ENCODE measurements at places on chromosomes 2 and 18. TPM values are rescaled to one million over a fixed set of nuclear protein-coding genes. Genes with fewer than 3 reads are reported as not detected.

The MZT2B gene
- total RNA-seq, result 240 TPM

The MRPL53 gene
- total RNA-seq, result 90.3 TPM

DNA sequence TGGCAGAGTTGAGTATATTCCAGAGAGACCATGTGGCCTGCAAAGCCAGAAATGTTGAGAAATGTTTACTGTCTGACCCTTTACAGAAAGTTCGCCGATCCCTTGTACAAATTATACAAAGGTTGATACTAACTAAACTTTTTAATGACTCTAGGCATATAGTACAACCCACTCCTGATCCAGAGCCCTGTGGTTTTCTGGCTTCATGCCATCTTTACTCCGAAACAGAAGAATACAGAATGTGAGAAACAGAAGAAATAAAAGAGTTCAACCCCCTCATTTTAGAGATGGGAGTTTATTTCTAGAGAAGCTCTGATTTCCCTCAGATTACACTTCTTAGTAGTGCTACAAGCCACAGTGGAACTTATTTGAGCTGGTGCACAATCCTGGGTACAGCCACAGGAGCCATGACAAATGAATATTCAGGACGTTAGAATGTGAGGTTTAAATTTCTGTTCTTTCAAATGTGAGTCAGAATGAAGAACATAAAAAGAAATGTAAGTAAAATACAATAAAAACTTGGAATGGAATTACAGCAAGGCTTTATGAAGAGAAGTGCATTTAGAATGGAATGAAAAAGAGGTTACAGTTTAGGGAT lies 38.0 kb upstream of the SMCHD1 start:
- DNase-seq, result no peak
- no peak overlapping the region for H3K27ac ChIP-seq
- no peaks in the 10 kb centered on the region for H3K36me3 ChIP-seq
- H3K4me1 ChIP-seq, result no peaks in the 10 kb centered on the region
- H3K27me3 ChIP-seq, result no peaks in the 10 kb centered on the region
- no peak overlapping the region for H3K4me3 ChIP-seq

GRCh38 chr2:141186413-141187074 lies 944.3 kb downstream of the LRP1B start:
- H3K27ac ChIP-seq, result no peak overlapping the region
- no peak for DNase-seq
- no peaks in the 10 kb centered on the region for H3K36me3 ChIP-seq
- H3K4me1 ChIP-seq, result no peaks in the 10 kb centered on the region

- no peaks in the 10 kb centered on the region for H3K4me1 ChIP-seq
- H3K27me3 ChIP-seq, result no peaks in the 10 kb centered on the region
- H3K27ac ChIP-seq, result no peak overlapping the region
- DNase-seq, result no peak
- H3K4me3 ChIP-seq, result no peak overlapping the region
Observed at GRCh38 chr2:69992310-69993047, 31.0 kb upstream of the ASPRV1 start.

- no peak for DNase-seq
- no peaks in the 10 kb centered on the region for H3K4me1 ChIP-seq
- H3K4me3 ChIP-seq, result no peak overlapping the region
- no peaks in the 10 kb centered on the region for H3K27me3 ChIP-seq
Observed at GRCh38 chr2:238598802-238599530, 172.2 kb downstream of the ASB1 start.

- no peaks in the 10 kb centered on the region for H3K4me1 ChIP-seq
- H3K27me3 ChIP-seq, result no peaks in the 10 kb centered on the region
- no peak overlapping the region for H3K4me3 ChIP-seq
- H3K27ac ChIP-seq, result no peak overlapping the region
Observed at GRCh38 chr2:33835911-33836310, 236.8 kb upstream of the FAM98A start.

The AOX1 gene
- 2.9 TPM for total RNA-seq

DNA sequence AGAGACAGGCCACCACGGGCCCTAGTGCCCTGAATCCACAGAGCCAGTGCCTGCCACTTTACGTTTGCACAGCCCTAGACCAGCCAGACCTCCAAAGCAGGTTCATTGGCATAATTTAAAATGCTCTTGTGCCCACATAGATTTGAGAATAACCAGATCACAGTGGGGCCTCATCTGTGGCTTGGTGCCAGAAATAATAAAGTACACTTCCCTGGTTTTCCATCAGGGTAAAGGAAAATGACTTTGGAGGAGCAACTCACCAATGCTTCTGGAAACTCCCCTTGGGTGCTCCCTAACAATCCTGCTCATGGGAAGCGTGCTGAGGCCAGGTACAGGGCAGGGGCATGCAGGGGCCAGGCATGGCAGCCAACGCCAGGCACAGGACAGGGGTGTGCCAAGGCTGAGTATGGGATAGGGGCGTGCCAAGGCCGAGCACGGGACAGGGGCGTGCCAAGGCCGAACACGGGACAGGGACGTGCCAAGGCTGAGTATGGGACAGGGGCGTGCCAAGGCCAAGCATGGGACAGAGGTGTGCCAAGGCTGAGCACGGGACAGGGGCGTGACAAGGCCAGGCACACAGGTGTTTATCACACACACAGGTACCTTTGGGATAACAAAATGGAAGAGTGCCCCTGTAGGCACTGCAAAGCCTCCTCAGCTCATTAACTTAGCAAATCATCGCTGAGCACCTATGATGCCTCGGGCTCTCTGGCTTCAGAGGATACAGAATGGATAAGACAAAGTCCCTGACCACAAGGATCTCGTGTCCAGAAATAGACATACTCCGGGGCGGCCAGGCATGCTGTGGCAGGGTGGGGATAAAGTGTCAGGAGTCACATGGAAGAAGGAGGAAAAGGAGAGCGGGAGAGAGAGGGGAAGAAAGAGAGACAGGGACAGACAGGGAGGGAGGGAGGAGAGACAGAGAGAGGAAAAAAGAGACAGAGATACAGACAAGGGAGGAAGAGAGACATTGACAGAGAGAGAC lies 334.7 kb downstream of the EIPR1 start:
- no peaks in the 10 kb centered on the region for H3K36me3 ChIP-seq
- no peaks in the 10 kb centered on the region for H3K27me3 ChIP-seq
- H3K4me3 ChIP-seq, result no peak overlapping the region
